ENCODE measurements at places on chromosomes 3 and 15.
A peak's percentile ranks its signal among the peaks of the same experiment; 100 is the strongest.

DNA sequence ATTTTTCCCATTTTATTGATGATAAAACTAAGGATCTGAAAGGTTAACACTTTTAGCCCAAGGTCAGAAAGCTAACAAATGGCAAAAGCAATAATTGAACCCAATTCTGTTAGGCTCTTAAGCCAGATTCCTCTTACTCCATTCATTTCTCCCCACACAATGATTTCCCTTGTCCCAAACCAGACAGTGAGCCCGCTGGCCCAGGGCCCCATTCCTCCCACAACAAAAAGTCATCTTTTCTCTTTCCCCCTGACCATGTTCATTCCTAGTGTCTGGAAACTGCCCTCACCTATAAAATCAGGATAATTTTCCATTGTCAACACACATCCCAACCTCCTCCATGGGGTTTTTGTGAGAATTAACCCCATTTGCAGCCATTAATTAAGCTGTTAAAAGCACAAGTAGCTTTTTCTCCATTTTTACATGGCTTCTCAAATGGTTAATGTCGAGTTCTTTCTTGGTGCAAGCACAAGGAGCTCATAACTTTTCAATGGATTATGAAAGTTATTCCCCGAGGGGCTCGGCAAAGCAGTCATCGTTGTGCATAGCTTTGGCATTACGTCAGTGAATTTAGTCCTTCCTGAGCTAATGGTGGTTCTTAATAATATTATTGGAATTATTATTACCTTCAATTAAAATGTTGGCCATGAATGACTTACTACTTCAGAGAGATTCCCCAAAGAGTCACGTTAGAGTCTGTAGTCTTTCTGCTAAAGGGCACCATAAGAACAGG, 151.0 kb upstream of the WNT5A start:
- DNase-seq = no peak

DNA sequence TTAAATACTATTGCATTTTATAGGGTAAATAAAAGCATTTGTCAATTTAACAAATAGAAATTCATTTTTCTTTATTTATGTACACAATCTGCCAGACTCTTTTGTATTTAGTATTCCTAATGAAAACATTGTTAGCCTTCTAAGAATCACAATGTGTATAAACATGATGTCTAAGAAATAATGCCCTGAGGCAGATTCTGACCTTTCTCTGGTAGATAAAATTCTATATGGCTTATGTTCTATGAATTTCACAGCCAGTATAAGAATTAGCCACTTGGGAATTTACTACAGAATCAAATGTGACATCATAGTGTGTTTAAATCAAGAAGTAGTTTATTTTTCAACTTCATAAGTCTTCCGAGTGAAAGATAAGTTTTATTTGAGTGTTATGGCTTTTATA, 457.4 kb downstream of the ZIC1 start:
- no peak for DNase-seq

GRCh38 chr3:140588558-140588957, 89.3 kb upstream of the TRIM42 start:
- peak; percentile 6 for DNase-seq

- DNase-seq = no peak
Measured at GRCh38 chr3:56629451-56629850, 53.6 kb downstream of the TASOR start.

DNA sequence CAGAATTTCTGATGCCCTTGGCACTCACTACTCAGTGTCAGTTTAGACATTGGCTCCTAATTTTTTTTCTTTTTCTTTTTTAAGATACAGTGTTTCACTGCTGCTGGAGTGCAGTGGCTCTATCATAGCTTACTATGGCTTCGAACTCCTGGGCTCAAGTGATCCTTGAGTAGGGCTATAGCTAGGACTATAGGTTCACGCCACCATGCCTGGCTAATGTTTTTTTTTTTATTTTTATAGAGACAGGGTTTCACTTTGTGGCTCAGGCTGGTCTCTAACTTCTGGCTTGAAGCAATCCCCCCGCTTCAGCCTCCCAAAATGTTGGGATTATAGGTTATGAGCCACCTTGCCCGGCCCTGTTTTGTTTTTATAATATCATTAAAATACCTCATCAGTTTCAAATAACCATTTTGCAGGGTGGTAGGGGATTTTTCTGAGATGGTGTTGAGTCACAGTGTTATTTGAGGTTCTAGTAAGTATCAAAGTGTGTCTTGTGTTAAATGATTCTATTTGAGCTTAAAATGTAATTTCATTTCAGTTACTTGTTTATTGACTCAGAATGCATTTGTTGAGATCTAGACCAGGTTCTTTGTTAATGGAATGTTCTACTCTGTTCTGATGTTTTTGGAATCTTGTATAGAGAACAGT, 7.0 kb downstream of the FNDC3B start:
- peak; percentile 34 for DNase-seq

- peak; percentile 69 for DNase-seq
Measured at GRCh38 chr3:15633766-15634598, 32.4 kb downstream of the BTD start.

DNA sequence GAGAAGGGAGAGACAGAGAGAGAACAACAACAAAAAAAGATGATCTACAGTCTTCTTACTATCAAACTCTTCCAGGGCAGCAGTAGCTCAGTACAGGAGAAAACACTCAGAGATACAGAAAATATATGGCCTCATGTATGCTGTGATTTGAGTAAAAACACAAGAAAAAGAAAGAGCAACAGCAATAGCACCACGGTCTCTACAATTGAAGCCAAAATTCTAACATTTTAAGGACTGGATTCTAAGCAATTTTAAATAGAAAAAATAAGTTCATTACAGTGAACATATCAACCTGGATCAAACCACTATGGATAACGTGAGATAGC, 43.5 kb upstream of the ALCAM start:
- no peak for DNase-seq

Measured in adipocyte (in vitro differentiated cells).